ENCODE measurements at places on chromosomes 7 and 10. TPM values are rescaled to one million over a fixed set of nuclear protein-coding genes. Genes with fewer than 3 reads are reported as not detected.
A peak's percentile ranks its signal among the peaks of the same experiment; 100 is the strongest.

DNA sequence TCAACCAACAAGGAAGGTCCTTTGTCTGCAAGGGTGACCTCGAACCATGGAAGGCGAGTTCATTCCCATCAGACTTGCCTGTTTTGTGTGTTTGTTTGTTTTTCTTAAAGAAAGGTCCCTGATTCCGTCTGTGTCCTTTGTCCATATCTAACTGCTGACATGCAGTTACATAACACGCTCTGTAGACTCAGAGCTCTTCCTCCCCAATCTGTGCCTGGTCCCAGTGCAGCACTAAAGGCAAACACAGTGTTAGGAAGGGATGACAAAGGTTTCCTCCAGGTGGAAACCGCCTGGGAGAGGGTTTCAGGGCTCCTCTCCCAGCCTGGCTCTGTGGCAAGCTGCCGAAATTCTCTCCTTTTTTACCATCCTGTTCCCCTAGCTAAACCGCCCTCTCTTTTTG lies 13.4 kb downstream of the JCAD start:
- ATAC-seq: no peak

DNA sequence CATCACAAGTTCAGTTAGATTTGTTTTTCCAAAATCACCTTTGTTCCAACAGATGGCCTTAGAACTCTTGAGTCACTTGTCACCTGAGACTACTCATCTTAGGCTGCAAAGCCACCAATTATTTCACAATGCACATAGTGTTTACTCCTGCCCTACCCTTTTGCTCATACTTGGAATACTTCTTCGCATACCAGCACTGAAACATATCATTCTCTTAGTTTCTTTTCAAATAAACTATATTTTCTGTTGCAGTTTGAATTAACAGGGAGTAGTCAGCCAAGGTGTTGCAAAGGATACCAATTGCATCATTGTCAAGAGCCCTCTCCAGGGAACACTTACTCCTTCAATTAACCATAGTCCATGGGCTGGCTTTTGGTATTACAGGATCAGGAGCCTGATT lies 71.0 kb downstream of the CASD1 start:
- ATAC-seq: peak; percentile 42

DNA sequence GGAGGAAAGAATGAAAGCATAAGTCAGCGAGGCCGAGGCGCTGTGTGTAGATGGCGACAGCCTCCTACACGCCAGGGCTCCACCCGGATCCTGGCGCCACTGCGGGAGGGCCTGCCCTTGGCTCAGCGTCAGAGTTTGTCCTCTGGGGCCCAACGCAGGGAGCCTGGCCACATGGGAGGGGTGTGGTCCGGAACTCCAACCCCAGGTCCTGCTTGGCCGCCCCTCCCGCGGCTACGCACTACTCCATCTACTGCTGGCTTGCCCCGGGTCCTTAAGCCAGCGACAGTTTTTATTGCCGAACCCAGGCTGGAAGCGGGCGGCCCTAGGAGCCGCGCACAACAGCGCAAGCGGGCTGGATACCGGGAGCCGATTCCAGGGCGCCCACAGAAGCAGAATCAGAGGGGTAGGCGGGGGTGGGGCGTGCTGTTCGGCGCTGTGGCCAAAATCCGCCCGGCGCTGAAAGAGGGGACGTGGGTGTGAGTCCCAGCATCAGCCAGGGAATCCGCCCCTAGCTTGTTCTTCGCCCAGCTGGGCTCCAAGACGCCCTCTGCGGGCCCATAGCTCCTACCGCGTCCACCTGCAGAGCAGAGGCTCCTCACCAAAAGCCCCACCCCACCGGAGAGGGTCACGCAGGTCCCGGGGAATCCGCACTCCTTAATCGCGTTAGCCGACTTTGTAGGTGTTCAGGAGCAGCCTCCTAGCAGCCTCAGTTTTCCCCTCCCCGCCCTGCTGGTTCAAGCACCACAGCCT lies 4.5 kb downstream of the KAZALD1 start:
- peak; percentile 43 for ATAC-seq

DNA sequence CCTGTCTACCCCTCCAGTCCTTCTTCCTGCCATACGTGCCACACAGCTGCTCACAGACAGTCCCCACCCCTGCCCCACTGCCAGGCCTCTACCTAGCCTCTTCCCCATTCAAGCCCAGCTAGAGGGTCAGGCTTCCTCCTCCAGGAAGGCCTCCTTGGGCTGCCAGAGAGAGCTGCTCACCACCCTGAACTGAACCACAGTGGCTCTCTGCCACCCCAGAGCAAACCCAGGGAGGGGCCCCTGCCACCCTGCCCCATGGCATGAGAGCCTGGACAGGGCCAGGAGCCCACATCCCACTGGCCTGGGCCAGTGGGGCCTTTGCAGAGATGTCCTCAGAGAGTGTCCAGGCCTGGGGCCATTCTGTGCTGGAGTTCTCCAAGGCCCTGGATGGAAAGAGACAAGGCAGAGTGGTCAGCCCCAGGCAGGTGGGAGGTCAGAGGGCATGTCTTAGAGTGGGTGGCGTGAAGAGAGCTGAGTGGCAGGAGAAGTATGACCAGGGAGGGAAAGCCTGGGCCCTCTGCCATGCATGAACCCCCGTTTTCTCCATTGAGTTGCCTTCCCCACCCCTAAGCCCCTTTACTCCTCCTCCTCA lies 40.4 kb downstream of the TMEM270 start:
- no peak for ATAC-seq

DNA sequence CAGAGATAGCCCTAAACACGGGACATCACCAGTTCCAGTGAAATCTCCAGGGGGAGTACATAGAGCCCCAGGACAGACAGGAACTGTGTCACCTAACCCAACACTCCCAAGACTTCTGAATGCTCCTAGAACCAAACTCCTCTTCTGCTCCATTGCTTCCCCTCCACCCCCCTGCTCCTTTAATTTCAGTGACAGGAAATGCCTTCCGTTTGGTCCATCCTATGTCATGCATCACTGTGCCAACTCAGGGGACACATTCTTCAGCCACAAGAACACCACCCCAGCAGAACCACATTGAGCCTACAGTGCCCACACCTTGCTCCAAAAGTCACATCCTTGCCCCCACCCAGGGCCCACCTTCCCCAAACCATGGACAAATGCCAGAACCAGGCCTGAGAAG lies 100.5 kb downstream of the KCNMA1 start:
- ATAC-seq: no peak

DNA sequence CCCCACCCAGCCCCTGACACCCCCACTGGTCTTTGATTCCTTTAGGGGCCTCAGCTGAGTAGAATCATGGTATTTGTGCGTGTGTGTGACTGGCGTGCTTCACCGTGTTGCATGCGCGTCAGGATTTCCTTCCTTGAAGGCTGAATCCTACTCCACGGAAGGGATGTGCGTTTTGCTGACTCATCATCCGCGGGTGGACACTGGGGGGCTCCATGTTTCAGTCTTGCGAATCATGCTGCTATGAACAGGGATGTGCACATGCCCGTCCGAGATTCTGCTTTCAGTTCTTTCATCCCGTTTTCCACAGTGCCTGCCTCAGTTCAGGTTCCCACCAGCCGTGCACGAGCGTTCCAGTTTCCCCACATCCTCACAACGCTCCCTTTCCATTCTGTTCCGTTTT lies 20.9 kb upstream of the JAKMIP3 start:
- ATAC-seq: no peak

DNA sequence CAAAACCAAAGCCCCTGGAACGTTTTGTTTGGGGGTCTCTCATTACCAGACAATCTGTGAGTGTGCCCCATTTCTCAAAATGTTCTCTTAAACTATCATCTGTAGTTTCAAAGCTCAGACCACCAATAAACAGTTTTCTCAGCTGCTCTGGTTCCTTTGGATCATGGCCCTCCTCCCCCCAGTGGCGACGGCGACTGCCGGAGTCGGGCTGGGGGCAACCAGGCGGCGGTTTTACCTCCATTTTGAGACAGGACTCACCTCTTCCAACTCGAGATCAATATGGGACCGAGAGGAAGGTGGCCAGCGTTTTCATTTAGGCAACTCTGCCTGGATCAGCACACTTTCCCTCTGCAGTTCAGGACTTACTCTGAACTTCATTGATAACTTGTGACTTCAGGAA lies 141.5 kb upstream of the ZNF32 start:
- no peak for ATAC-seq

GRCh38 chr7:5693529-5693928 lies 87.9 kb downstream of the RNF216 start:
- no peak for ATAC-seq

GRCh38 chr10:89003344-89003743 lies 12.7 kb downstream of the FAS start:
- ATAC-seq: peak; percentile 60

GRCh38 chr7:133601617-133602016 lies 348.7 kb downstream of the EXOC4 start:
- no peak for ATAC-seq

DNA sequence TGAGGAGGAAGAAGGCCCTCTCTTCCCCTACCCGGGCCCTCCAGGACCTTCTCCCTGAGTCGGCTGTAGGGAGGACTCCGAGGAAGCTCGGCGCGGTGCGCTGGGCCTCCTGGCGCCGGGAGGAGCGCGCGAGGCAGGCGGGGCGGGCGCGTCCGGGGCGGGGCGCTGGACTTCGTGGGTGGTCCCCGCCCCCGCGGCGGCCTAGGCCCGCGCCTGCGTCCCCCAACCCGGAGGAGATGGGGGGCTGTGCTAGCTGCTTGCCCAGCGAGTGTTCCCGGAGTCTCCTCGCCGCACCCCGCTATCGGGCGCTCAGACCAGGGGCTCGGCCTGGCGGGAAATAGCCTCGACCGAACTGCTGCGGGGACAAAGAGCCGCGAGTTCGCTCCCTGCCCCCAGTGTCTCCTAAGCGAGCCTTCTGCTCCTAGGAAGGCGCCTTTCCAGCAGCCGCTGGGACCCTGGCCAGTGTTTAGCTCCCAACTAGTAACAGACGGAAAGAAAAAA lies 19.2 kb upstream of the SMO start:
- ATAC-seq: peak; percentile 52

DNA sequence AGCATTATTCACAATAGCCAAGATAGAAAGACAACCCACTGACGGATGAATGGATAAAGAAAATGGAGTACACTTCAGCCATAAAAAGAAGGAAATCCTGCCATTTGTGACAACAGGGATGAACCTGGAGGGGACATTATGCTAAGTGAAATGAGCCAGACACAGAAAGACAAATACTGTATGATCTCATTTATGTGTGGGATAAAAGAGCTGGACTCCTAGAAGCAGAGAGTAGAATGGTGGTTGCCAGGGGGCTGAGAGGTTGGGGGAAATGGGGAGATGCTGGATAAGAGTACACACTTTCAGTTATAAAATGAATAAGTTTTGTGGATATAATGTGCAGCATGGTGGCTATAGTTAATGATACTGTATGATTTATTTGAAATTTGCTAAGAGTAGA lies 124.4 kb downstream of the SEC23IP start:
- no peak for ATAC-seq

GRID2IP gene
- total RNA-seq: 0.26 TPM

CREB5 gene
- total RNA-seq: 0.02 TPM

PROSER2 gene
- total RNA-seq: 0.37 TPM

PPP1R17 gene
- not detected for total RNA-seq

LRRC4 gene
- not detected for total RNA-seq

AKR1E2 gene
- total RNA-seq: 1.9 TPM

IL2RA gene
- 1,348 TPM for total RNA-seq

BCL7B gene
- 76.7 TPM for total RNA-seq

LRIT1 gene
- not detected for total RNA-seq

CCDC3 gene
- 2.5 TPM for total RNA-seq

PON1 gene
- total RNA-seq: not detected

TCAF2 gene
- 106 TPM for total RNA-seq

RTKN2 gene
- total RNA-seq: 5.6 TPM

OPN1SW gene
- total RNA-seq: not detected

FAM149B1 gene
- 20.8 TPM for total RNA-seq

All from activated T-helper 17 cell treated with anti-CD3 and anti-CD28 coated beads, Interleukin-2, amount 50 U/mL, for 72 hours (primary cell).